ENCODE measurements at places on chromosomes 16 and 17. TPM values are rescaled to one million over a fixed set of nuclear protein-coding genes. Genes with fewer than 3 reads are reported as not detected.

MYCBPAP gene
- total RNA-seq, result under 0.01 TPM

NLGN2 gene
- 3.1 TPM for total RNA-seq

TNRC6A gene
- total RNA-seq, result 24.5 TPM

DUXB gene
- total RNA-seq, result not detected

MYH2 gene
- total RNA-seq, result 43.8 TPM
